ENCODE measurements at places on chromosomes 16 and 17.

DNA sequence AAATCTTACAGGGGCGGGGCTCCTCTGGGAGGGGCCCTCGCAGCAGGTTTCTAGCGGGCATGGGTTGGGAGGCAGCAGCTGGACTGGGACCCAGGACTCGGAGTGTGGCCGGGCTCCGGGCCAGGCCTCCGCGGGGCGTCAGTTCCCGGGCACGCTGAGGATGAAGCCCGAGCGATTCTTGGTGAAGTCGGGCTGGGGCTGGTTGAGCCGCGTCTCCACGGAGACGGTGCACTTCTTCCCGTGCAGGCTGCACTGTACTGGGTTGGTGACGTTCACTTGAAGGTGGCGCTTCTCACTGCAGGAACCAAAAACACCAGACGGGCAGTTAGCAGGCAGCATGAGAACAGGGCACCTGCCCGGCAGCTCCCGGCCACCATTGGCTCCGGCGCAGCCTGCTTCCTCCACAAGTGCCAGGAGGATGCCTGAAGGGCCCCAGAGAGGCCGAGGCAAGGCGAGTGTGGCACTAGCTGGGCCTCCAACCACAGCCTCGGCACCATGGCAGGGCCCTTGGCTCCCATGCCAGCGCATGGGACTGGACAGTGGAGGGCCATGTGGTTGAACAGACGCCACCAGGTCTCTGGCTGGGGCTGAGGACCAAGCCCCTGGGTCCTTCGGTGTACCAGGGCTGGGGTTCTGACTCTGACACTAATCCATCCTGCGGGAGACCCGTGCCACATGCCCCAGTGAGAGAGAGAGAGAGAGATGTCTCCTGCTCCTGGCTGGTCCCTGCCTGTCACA lies 8.0 kb downstream of the CDK5R1 start:
- DNase-seq = no peak

GRCh38 chr17:17051380-17051779 lies 9.1 kb downstream of the MPRIP start:
- DNase-seq = no peak

DNA sequence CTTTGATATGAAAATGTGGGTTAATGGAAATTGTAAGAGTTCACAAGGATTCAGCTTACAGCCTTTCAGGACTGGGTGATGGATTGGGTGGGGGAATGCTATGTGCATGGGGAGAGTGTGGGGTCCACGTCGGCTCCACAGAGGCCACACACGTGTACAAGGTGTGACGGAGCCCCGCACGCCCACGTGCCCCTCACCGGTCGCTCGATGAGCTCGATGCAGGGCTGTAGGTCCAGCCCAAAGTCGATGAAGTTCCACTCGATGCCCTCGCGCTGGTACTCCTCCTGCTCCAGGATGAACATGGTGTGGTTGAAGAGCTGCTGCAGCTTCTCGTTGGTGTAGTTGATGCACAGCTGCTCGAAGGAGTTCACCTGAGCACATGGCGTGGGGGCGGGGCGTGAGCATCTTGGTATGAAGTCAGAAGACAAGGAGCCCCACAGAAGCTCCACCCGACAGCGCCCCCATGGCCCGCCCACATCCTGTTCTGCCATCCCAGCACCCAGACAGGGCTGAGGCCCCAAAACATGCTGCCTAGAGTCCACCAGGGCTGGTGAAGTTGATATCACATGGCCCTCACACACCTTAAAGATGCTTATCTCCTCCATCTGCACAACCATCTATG lies 99.1 kb downstream of the MYH11 start:
- DNase-seq = no peak

- no peak for DNase-seq
Observed at GRCh38 chr17:76199469-76199868, 40.8 kb downstream of the RNF157 start.

- DNase-seq = no peak
Observed at GRCh38 chr16:55393991-55394390, 70.0 kb downstream of the IRX6 start.

DNA sequence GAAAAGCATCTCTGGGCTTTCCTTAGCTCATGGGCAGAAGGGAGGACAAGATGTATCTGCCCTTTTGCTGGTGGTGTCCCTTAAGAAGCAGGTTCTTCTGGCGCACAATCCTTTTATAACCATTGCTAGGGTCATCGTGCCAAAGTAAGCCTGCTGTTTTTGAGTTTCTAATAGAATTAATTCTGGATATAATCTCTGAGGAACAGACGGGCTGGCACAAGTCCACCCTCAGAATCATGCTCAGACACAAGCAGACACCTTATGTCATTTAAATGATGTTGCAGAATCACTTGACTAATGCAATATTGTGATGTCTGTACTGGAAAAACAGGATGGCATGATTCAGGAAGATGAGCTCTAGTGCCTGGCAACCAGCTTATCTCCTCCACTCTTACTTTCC lies 18.8 kb upstream of the MMD start:
- DNase-seq = no peak

Data from LoVo (cell line).